NCI-H2107 (cell line): ENCODE measurements at places on chromosomes 6 and 20.
A peak's percentile ranks its signal among the peaks of the same experiment; 100 is the strongest.

DNA sequence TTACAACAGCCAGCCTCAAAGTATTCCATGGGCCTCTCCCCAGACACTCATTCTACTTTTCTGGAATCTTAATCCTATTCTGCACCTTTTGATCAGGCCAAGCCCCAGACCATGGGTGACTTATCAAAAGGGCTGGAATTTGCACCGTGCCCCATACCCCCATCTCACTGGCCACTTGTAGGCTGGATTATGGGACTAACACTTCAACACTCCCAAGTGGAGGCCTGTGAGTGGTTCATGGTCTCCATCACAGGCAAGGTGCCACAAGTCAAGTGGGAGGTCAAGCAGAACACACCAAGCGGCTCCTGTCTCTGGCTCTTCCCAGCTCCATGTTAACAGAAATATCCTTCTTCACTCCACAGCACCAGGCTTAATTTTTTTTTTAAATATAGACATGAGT, 212.3 kb upstream of the HEY2 start:
- no peak for DNase-seq

- no peak for DNase-seq
Observed at GRCh38 chr6:146550911-146551310, 7.3 kb downstream of the RAB32 start.

GRCh38 chr6:1645466-1646185, 35.9 kb downstream of the FOXC1 start:
- no peak for DNase-seq

DNA sequence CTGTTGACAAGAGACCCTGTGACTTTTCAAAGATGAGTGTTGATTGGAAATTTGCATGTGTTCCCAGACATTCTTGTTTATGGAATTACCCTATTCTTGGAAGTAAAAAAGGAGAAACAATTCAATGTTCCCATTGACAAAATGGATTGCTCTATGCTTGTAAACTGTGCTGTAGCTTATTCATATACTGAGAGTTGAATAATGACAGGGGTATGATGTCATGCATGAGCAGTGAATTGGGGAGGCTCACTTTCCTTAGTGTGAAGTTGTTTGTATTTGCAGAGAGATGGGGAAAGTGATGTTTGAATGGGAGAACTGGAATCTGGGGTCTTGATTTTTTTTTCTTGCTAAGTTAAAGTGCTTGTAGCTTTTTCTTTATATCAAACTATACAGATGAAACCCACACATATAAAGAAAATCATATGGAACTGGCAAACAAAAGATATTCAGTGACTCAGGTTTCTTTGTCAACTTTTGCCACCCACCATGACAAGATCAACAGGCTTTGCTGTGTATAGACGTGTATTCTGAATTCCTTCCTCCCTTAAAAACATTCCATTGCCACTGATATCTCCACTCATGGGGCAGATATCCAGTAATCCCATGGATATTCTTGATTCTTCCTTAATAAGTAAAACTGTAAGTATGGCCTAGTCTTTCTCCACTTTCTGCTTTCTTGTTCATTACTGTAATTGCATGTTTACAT, 97.8 kb upstream of the JAG1 start:
- DNase-seq, result no peak

- no peak for DNase-seq
Observed at GRCh38 chr6:25165177-25165576, 114.0 kb upstream of the CARMIL1 start.

GRCh38 chr6:167663316-167663715, 163.4 kb upstream of the AFDN start:
- DNase-seq, result no peak

- DNase-seq, result no peak
Observed at GRCh38 chr20:19961293-19961692, 55.9 kb upstream of the NAA20 start.

DNA sequence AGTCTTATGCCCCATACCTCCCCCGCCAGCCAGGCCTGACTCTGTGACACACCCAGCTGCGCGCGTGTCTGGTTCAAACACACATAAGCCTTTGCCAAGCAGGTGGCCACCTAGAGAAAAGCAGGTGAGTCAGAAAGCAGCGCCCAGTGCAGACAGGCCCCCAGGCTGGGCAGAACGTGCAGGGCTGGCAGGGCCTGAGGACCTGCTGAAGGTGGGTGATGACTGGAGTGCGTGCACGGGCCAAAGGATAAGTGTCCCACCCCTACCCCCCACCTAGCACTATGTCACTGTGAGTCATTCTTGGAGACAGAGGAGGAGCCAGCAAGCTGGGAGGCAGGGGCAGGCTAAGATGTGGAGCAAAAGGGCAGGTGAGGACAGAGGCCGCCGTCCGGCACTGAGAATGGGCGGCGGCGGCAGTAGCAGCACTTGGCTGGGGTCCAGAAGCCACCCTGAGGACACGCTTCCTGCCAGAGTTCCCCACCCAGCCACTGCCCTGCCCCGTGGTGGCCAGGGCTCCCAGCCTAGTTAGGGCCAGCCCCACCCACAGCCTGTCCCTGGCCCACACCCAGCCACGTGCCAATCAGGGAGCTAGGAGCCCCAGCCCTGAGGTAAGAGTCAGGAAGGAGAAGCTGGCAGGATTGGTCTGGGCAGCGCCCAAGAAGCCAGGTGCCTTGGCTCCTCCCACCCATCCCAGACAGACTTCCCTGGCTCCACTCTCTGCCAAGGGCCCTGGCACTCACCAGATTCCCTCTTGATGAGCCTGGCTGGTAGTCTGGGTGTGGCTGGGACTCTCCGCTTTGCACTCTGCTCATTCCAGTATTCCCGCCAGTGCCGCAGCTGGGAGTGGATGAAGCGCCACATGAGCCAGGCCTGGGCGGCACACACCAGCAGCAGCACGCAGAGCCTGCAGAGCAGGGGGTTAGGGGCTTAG, 72.7 kb downstream of the TRAM2 start:
- peak; percentile 37 for DNase-seq

- no peak for DNase-seq
Observed at GRCh38 chr6:99612551-99613408, 6.1 kb downstream of the PRDM13 start.

GRCh38 chr20:61027218-61027617, 224.8 kb upstream of the CDH4 start:
- no peak for DNase-seq

GRCh38 chr6:33801611-33802010, 2.2 kb downstream of the MLN start:
- no peak for DNase-seq

DNA sequence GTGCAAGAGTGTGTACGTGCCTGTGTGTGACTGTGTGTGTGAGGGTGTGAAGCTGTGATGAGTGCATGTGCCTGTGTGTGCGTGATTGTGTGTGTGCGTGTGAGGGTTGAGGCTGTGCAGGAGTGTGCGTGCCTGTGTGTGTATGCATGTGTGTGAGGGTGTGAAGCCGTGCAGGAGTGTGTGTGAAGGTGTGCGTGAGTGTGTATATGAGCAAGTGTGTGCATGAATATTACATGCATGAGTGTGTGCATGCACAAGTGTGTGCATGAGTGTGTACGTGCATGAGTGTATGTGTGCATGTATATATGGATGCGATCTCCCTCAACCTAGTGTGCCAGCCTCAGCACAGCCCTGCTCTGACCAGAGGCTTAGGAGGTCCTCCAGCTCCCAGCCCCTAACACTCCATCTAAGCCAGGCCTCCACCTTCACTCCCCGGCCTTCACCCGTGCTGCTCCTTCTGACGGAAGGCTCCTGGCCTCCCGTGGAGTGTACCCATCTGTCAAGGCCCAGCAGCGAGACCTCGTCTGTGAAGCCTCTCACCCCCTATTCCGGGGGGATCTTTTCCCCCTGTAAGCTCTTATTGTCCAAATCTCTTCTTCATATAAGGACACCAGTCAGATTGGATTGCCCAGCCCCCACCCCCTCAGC, 19.9 kb upstream of the PHACTR3 start:
- DNase-seq, result no peak

GRCh38 chr6:132198040-132198439, 203.2 kb downstream of the MOXD1 start:
- no peak for DNase-seq

DNA sequence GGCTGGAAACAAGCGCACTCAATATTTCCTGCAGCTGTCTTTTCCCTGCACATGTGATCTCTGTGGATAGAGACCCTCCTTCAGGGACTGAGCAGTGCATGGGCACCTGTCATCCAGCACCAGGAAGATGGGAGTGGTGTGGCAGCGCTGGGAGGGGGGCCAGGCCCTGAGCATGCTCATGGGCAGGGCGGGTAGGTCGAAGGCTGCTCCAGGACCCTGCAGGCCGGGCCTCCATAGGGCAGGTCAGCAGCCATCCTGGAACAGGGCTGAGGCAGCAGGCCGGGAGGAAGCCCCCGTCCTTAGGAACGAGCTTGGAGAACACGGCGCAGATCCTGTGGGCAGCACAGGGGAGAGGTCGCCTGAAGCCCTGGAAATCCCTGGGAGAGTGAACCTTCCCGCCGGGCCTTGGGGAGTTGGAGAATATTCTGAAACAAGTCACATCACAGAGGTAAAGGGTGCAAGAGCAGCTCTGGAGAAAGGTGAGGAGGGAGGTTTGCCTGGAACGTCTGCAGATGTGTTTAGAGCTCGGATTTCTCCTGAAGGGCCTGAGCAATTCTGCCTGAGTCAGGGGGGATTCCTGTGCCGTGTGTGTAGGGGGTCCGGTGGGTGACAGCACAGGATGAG, 133.2 kb downstream of the SMOC2 start:
- no peak for DNase-seq

DNA sequence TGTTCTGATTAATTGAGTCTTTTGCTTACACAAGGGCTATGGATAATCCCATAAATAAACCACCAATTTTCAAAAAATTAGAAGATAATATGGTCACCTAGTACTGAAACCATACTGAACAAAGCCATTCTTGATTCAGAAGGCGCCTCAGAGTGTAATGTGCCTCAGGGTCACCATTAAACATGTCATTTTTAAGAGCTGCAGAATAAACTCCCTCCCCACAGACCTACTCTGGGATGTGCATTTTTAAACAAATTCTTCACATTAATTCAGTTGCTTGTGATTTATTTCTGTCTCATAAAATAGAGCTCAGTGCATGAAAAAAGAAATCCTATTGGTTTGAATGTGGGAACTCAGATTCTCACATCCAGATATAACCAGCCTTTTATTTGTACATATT, 202.1 kb upstream of the HEY2 start:
- no peak for DNase-seq

DNA sequence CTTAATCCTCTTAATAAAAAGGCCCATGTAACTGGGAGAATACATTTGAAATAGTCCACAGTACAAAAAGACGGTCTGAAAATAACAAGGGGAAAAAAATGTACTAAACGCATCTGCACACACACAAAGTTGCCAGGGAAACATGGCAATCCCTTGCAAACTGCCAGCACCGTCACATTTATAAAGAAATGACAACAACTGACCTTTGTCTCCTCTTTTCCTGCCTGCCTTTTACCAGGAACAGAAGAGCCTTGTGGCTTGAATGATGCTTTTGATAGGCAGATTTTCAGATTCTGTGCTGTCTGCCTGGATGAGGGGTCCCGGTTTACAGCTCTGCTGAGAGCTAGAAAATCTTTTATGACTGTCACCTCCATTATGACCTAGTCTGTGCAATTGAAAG, 308.6 kb upstream of the ZFP64 start:
- DNase-seq, result no peak

- no peak for DNase-seq
Observed at GRCh38 chr6:36422714-36423100, 19.9 kb downstream of the PXT1 start.

- no peak for DNase-seq
Observed at GRCh38 chr6:166310634-166311033, 2.4 kb upstream of the PRR18 start.

DNA sequence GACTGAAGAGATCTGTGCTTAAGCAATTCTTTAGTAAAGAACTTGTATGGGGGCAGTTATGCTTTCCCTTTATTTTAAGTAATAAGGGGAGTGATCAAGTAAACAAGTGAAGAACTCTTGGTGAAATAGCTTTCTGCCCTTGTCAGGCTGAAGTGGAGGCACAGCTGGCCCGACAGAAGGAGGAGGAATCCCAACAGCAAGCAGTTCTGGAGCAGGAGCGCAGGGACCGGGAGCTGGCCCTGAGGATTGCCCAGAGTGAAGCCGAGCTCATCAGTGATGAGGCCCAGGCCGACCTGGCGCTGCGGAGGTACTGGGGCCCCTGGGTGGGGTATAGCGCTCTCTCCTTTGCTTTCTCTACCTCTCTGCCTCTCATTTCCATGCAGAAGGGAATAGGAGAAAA, 143.3 kb downstream of the MYO6 start:
- no peak for DNase-seq

GRCh38 chr20:42795111-42795695, 394.5 kb downstream of the PTPRT start:
- DNase-seq, result no peak

GRCh38 chr20:22796469-22797077, 212.2 kb upstream of the FOXA2 start:
- no peak for DNase-seq

DNA sequence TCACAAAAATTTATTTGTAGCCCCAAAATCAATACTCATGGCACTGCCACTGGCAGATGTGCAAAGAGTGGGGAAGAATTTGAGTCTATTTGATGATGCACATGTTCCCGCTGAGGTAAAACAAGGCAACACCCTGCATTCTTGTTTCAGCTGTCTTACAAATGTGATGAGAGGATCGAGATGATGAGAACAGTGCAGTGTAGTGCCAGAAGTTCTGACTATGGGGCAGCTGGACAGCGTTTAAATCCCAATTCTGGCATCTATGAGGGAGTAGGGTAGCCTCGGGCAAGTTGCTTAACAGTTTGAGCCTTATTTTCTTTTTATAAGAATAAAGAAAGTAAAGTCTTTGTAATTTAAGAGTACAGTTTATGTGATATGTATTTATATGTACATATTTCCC, 296.7 kb upstream of the FKBP1C start:
- no peak for DNase-seq

DNA sequence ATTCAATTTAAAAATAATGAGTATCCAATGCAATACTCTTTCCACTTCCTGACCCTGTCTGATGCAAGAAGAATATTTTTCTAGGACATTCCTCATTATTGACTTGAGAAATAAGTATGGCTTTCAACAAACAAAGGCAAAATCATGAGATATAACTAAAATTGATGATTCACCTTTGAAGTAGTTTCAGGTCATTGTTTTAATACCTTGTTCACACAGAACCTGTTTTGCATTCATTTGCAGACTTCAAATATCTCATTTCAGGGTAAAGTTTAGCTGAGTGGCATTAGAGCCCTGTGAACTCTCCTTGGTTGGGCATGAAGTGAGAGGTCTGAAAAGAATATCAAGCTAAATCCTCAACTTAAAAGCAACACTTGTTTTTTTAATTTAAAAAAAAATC, 309.2 kb downstream of the NRN1 start:
- no peak for DNase-seq

DNA sequence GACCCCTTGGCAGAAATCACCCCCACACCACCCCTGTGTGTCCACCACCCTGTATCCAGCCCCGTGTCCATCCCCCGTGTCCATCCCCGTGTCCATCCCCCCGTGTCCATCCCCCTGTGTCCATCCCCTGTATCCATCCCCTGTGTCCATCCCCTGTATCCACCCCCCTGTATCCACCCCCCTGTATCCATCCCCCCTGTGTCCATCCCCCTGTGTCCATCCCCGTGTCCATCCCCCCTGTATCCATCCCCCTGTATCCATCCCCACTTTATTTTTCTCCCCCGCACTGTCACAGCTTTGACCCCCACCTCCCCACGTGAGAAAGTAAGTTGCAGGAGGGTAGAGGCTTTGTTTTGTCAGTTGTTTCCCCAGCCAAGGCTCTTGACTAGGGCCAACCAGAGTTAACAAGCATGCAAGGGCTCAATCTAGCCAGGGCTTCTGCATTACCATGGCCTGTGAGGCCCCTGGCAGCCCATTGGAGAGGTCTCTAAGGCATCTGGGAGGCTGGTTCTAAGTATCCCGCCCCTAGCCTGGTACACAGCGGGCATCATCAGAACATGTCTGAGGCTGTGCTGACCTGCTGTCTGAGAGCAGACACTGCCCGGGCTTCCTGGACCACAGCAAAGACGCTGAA, 18.1 kb upstream of the SIRPA start:
- no peak for DNase-seq
